Gastroesophageal sphincter (tissue), 4 donors: ENCODE measurements at places on chromosomes 13 and 19. TPM values are rescaled to one million over a fixed set of nuclear protein-coding genes. Genes with fewer than 3 reads are reported as not detected.
A peak's percentile ranks its signal among the peaks of the same experiment; 100 is the strongest.

GRCh38 chr13:50747737-50748350 lies 95.6 kb downstream of the DLEU7 start:
- ATAC-seq: no peak

OSCAR gene
- total RNA-seq: 1.2 TPM

DNA sequence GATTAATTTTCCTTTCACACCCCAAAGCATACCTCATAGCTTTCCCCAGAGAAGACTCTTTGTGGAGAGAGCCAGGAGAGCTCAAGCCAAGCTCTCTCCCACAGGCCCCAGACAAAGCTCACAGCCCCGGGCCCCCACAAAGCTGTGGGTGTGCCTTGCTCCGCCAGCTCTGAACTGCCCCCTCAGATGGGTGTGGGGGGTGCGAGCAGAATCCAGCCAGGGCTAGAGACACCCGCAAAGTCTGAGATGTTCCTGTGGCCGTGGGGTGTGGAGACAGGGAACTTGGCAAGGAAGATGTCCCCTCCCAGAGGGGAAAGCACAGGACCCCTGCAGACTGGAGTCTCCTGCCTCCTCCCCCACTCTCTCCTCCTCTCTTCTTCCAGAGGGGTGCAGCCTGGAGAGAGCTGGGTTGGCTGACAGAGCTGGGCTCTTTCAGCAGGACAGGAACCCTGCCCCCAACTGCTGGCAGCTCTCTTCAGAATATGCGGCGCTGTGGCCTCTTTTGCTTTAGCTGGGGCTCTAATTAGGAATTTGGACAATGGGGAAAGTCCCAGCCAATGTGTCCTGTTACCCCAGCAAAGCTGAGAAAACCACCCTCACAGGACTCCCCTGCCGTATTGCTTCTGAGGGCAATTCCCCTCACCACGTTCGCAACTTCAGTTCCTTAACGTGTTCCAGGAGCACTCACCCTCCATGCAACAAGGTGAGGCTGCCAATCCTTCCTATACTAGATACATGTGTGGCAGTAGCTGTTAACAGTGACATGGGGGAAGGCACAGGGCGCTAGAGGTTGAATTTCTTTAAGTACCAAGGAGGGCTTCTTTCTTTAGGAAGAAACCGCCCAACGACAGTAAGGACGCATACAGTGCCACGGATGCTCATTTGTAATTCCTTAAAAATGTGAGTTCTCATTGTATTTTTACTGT lies 170.0 kb downstream of the COL4A1 start:
- ATAC-seq: no peak

GRCh38 chr19:39850892-39851291 lies 4.7 kb upstream of the FBL start:
- ATAC-seq: no peak

GRCh38 chr13:95153647-95154412 lies 147.4 kb downstream of the ABCC4 start:
- ATAC-seq: no peak

GRCh38 chr13:104170980-104171555 lies 1104.9 kb upstream of the SLC10A2 start:
- no peak for ATAC-seq

DNA sequence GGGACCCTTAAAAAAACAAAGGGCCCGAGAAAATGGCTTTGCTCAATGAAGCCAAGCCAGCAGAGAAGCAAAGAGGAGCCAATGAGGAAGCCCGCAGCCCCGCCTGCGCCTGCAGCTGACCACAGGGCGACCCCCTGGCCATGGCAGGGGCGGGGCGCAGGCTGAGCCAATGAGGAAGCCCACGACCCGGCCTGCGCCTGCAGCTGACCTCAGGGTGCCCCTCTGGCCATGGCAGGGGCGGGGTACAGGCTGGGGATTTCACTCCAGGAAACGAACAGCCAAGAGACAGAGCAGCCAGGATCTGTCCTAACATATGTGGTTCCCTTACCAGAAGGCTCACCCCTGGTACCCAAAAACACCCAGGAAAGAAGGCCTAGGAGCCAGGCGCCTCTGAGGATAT lies 101.4 kb downstream of the STK24 start:
- ATAC-seq: peak; percentile 44

PRR12 gene
- 24.1 TPM for total RNA-seq

DNA sequence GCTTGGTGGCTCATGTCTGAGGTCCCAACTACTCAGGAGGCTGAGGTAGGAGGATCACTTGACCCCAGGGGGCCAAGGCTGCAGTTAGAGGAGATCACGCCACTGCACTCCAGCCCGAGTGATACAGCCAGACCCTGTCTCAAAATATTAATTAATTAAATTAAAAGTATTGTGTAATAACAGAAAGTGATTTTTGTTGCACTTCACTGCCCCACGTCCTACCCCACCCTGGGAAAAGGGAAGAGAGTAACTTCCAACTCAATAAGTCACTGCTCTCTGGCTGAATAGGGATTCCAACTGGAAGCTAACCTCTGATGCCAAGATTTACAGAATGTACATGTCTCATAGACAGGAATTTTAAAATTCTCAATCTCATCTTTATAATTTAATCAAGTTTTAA lies 47.2 kb downstream of the ZNF611 start:
- ATAC-seq: no peak

DNA sequence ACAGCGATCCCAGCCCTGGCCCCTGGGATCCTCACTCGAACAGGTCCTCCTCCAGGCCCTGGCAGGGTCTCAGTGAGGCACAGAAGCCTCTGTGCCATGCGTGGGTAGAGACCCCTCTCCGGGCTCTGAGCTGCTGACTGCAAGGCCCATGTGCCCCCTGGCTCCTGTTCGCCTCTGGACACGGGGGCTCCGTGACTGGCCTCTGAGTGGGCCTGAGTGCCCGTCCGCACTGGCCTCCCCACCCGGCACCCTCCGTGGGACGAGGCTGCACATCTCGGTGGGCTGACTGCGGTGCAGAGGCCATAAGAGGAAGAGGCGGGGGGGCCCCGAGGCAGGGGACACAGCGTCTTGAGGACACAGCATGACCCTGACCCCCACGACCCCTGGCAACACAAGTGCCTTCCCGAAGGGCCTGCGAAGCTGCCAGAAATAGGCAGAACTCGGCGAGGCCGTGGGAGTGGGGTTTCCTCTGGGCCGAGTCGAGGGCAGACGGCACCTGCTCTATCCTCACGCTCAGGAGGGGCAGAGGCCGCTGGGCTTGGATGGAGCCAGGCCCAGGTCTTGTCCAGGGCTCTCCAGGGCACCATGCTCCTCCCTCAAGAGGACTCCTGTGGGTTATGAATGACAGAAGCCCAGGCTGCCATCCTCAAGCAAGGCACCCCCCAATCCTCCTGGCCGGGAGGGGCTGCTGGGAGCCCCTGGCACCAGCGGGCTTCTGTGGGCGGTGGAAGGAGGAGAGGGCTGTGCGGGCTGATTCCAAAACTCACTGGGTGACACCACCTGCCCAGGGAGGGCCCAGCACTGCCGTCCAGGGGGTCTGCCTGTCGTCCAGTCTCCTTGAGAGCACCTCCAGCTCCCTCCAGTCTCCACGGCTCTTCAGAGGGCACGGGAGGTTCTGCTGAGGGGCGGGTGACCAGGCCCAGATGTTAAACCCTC lies 52.6 kb downstream of the RASA3 start:
- ATAC-seq: no peak

- ATAC-seq: peak; percentile 17
Observed at GRCh38 chr19:12796146-12797071, 5.1 kb downstream of the JUNB start.

CCDC8 gene
- total RNA-seq: 6.6 TPM

- ATAC-seq: no peak
Observed at GRCh38 chr13:106527445-106527801, 8.0 kb downstream of the EFNB2 start.

DNA sequence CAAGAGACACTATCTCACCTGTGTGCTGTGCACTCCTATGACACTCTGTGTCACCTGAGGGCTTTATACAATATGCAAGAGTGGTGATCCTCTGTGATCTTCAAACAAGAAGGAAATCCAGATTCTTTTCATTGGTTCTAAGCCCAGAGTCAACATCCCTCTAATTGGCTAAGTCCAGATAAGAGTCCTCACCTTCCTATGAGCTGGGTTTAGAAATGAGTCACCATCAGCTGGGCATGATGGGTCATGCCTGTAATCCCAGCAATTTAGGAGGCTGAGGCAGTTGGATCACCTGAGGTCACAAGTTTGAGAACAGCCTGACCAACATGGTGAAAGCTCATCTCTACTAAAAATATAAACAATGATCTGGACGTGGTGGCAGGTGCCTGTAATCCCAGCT lies 144.4 kb downstream of the ZNF675 start:
- no peak for ATAC-seq

LYL1 gene
- 9.9 TPM for total RNA-seq

- no peak for ATAC-seq
Observed at GRCh38 chr19:49327878-49328544, 3.0 kb upstream of the SLC6A16 start.

DNA sequence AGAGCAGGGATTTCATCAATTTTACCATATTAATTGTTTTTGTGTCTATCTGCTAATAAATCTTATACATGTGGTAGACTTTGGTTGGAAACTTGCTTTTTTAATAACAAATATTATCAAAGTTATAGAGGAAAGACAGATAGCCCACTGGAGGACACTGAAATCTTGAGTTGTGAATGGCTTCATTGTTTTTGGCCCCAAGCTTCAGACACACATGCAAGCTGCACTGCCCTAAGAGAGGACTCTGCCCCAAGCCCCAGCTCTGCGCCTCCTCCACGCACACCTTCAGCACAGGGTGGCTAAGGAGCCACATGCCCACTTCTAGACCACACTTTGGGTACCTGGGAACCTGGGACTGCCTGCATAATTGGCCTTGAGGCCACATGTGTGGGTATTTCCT lies 35.2 kb downstream of the RCBTB2 start:
- no peak for ATAC-seq

VAV1 gene
- 7.8 TPM for total RNA-seq

DNA sequence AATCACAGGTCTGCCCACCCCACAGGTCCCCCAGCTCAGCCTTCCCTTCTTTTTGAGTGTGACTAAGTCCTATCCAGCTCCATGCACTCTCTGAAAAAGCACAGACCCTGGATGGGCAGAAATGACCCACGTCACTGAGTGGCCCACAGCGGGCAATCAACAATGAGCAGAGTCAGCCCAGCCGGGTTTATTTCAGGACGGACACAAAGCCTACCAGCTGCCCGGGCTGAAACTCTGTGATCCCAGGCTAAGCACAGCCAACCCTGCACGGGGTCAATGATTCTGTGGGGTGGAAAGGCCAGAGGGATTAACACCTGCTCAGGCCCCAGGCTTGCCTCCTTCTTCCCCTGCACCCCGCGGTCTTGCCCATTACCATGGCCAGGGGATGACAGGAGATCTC lies 8.4 kb downstream of the NAPA start:
- ATAC-seq: no peak

DNA sequence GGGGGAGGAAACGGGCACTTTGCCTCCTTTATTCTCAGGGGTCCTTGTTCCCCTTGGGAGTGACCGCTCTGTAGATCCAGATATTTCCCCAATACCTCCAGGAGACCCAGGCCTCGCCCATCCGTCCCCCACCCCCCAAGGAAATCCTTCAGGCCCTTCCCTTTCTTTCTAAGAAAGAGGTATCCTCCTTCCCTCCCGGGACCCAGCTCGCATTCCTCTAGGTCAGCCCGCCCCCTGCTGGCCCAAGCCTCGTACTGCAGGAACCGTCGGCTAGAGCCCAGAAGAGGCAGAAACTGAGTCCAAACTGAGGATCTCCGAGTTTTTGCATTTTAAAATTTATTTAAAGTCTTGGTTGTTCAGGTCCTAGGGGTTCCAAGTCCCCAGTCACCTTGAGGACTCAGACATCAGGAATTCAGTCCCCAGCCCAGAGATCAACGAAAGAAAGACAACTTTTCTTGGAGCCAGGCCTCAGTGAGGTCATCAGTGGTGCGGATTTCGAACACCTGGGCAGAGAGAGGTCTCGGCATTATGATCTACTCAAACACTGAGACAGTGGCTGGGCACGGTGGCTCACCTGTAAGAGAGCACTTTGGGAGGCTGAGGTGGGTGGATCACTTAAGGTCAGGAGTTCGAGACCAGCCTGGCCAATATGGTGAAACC lies 7.5 kb upstream of the LRFN1 start:
- ATAC-seq: peak; percentile 79

DNA sequence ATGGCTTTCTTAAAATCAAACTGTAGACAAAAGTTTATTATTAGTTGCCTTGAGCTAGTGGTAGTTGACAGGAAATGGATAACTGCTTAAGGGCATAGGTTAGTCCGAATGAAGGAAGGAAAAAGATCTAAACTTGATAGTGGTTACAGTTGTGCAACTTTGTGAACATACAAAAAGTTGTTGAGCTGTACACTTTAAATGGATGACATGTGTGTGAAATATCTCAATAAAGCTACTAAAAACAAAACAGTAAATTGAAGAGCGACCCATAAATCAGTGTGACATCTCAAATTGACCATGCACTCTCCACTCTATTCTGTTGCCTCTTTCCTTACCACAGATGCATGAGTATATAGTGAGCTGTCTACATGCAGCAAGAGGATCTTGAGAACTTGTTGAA lies 1757.8 kb downstream of the PCDH9 start:
- no peak for ATAC-seq

DNA sequence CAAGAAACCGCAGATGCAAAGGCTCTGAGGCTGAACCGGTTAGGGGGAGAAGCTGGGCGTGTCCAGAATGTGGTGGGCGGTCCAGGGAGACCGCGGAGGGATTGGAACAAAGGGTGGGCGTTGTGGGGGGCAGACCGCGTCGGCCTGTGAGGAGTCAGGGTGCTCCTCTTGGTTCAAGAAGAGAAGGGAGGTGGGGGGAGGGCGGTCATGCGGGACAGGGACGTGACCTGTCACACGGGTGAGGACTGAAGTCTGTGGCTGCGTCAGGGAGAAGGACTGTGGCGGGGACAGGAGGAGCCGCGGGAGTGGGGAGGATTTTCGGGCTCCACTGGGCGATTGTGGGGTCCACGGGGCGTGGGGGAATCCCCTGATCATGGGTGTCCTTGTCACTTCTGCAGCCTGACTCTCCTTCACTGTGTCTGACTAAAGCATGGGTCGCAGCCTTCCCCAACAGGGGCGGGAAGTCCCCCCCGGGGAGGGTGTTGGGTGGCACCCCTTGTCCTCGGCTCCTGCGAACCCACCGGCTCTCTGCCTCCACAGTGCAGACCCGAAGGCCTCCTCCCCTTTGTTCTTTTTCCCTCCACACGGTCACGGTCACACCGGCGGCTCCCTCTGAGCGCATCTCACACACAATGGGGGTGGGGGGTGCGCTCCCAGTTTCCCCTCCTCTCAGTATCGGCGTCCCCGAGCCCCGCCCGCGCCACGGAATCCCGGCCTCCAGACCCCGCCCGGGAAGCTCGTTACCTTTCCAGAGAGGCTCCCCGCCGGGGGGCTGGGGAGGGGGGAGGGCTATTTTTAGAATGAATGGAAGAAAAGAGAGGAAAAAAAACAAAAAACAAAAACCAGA lies 16.4 kb upstream of the KCNN1 start:
- ATAC-seq: no peak

DNA sequence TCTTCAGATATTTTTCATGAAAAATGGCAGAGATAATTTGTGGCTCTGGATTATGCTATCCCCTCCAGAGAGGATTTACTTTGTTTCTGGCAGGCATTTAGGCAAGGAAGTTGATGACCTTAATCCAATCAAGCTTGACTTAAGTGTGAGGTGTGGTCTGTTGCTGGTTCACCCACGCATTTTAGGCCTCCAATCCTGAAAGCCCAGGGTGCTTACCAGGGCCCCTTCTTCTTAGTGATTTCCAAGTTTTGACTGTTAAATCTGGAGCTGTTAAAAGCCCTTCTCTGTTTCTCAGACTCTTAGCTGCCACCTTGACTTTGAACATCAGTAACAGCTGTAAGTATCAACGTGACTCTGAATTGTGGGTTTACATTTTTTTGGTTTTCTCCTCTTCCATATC lies 161.8 kb downstream of the DNAJC15 start:
- no peak for ATAC-seq

GRCh38 chr13:75368167-75368566 lies 113.8 kb downstream of the TBC1D4 start:
- ATAC-seq: peak; percentile 57

- ATAC-seq: no peak
Observed at GRCh38 chr19:42540071-42540553, 11.8 kb upstream of the CEACAM1 start.
